ENCODE measurements at places on chromosomes 1 and 21.
A peak's percentile ranks its signal among the peaks of the same experiment; 100 is the strongest.

GRCh38 chr21:16633831-16634459, 878.9 kb upstream of the CXADR start:
- no peak for DNase-seq

- no peak for DNase-seq
These were observed 7.7 kb upstream of the LAMB3 start for GRCh38 chr1:209659909-209660308.

- DNase-seq, result no peak
These were observed 1009.9 kb downstream of the ADGRL2 start for GRCh38 chr1:82810601-82811000.

- no peak for DNase-seq
These were observed 7.9 kb upstream of the OR2B11 start for GRCh38 chr1:247465796-247466195.

DNA sequence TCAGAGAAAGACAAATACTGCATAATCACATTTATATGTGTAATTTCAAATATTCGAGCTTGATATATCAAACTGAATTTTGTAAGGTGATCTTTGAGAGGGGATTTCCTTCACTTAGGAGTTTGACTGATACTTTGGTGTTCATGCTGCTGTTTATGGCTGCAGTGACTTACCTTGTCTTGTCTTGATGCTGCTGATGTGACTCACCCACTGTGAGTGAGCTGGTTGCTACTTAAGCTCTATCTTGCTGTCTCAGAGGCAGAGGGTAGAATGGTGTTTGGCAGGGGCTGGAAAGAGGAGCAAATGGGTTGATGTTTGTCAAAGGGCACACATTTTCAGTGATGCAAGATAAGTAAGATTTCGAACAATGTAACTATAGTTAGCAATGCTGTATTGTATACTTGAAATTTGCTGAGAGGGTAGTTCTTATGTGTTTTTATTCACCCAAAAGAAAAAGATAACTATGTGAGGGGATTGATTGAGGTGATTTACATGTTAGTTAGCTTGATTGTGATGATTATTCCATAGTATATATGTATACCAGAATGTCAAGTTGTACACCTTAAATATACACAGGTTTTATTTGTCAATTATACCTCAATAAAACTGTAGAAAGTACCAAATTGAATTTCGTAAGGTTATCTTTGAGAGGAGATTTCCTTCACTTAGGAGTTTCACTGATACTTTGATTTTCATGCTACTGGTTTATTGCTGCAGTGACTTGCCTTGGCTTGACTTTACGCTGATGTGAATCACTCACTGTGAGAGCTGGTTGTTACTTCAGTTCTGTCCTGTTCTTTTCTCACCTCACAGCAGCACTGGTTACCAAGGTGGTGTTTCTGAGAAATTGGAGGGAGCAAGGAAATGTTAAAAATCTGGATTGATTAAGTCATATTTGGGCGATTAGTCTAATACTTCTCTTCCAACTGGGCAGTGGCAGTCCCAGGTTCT, 94.5 kb upstream of the SLC5A9 start:
- DNase-seq, result no peak

GRCh38 chr1:208837242-208837641, 593.1 kb upstream of the PLXNA2 start:
- DNase-seq, result no peak

DNA sequence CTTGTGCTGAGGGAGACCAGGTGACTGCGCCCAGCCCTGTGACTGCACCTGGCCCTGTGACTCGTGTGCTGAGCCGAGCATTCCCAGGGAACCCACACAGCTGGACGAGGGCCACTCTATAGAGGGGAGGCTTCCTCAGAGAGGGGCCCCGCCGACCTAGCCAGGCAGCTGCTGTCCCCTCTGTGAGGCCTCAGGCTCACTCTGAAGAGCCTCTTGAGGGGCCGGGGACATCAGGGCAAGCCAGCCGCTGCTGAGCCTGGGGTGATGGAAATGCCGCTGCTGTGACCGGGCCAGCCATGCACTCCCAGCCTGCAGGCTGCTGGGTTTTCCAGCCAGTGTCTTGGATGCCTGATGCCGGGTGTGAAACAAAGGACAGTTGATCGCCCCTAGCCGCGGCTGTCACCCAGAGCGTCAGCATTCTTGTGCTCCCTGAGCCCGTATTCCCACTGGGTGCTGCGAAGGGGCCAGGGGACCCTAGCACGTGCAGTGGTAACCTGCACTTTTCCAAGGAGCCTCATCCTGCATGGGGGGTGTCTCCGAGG, 17.5 kb downstream of the PFKL start:
- DNase-seq, result no peak

- DNase-seq, result peak; percentile 35
These were observed 6.9 kb downstream of the ACKR1 start for GRCh38 chr1:159211331-159212136.

- no peak for DNase-seq
These were observed 36.7 kb upstream of the WASF2 start for GRCh38 chr1:27526569-27527222.

DNA sequence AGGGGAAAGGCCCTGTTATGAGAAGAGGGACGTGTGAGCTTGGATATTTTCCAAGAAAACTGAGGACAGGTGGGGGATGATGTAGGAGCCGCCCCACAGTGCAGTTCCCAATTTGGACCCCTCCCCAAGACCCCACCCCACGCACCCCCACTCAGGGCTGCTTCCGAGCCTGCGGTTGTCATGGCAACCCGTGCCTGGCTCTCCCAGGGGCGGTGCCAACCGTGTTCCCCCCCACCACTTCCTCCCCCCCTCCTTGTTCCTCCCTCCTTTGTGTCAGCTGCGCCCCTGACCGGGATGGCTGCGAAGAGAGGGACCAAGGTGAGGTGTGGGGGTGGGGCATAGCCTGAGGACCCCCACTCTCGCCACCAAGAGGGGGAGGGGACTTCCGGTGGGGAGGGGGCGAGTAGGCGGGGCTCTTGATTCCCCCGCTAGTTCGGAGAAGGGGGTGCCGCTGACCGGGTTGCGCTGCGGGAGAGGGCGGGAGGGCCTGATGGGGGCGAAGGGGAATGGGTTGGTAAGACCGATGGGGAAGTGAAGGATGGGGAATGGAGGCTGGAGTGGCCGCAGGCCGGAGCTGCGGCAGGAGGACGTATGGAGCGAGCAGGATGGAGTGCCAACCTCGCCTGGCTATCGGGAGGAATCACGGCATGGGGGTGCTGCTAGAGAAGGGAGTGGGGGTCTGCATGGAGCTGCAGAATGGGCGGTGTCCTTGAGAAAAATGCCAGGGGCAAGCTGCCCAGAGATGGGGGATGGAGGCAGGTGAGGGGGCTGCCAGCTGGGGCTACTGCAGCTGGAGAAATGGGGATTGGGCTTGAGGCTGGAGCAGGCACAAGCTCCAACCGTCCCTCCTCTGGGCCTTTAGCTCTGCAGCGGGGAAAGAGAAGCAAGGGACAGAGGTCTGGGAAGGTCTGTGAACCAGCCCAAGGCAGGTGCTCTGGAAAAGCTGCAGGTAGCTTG, 953 bp downstream of the TRIM46 start:
- peak; percentile 14 for DNase-seq

DNA sequence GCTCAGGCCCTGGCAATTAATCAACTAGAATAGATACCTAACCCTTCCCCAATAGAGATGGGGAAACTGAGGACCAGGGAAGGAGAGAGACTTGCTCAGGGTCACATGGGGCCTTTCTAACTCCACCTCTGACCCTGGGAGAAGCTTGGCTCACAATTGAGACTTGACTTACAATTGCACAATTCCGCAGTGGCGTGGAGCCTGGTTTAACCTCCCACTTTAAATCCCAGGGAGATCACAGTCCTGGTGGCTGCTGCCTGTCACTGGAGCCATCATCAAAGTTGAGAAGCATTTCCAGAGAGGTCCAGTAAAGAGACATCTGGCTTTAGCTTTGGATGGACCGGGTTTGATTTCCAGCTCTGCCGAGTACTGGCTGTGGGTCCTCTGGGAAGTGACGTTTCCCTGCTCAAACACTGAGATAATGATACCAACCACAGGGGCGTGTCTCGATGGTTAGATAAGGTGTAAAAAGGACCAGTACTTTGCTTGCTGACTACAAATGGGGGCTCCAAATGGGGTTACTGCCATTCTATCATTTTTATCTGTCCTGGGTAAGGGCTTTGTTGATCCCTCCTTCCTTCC, 39.3 kb downstream of the TRIM62 start:
- no peak for DNase-seq

- no peak for DNase-seq
These were observed 189.1 kb upstream of the POU3F1 start for GRCh38 chr1:38235705-38236104.

DNA sequence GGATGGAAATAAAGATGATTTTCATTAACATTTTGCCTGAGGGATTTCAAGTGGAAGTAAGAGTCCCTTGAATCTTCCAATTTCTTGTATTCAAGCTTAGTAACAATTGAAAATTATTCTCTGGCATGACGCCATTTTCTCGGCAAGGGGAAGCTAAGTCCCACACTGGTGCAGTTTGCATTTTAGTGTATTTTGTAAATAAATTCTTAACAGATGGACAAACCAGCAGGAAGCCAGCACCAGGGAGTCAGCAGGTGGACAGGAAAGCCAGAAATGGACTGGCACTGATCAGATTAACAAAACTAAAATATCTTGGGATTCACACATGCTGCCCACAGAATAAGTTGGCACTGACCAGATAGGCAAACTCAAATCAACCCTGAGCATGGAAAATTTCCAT, 311.3 kb downstream of the LRRIQ3 start:
- no peak for DNase-seq

- DNase-seq, result no peak
These were observed 33.4 kb downstream of the CD247 start for GRCh38 chr1:167484726-167485502.

- DNase-seq, result no peak
These were observed 14.7 kb upstream of the OVAAL start for GRCh38 chr1:180544050-180544449.

DNA sequence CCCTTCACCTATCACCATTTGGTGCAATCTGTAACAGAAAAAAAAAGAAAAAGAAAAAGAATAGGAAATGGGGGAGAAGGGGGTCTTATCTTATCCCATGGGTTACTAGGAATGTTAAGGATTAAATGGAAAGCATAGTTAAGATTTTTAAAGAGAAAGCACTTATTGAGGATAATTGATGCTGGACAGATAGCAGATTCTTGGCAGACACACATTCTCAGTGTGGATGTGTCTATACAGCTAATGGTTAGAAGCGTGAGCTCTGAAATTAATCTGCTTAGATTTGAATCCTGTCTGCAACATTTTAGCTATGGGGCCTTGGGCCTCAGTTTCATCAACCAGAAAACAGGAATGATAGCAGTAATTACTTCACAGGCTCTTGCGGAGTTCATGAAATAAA, 67.1 kb downstream of the SSBP3 start:
- no peak for DNase-seq

GRCh38 chr21:14766241-14766640, 220.1 kb upstream of the SAMSN1 start:
- DNase-seq, result no peak

- no peak for DNase-seq
These were observed 4.0 kb downstream of the TEX50 start for GRCh38 chr1:173639102-173639501.

DNA sequence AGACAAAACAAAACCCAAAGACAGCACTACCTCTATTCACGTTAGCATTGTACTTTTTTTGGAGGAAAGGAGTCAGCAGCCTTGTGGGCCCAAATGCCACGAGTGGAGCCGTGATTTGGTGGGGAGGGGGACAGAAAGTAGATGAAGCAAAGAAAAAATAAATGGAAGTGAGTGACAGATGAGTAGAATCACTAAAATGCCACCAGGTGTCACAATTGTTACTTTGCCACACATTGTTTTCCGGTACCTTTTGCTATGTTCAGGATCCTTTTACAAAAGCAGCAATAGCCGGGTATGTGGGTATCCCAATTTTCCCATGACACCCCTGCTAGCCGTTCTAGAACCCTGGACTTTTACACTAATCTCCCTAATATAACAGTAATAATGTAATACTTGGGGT, 85.0 kb upstream of the AK4 start:
- DNase-seq, result no peak

- DNase-seq, result no peak
These were observed 111.6 kb upstream of the ERRFI1 start for GRCh38 chr1:8137481-8138244.

- no peak for DNase-seq
These were observed at the start of gene CFHR3 for GRCh38 chr1:196774603-196775002. CFHR3 (plus strand) TSS chr1:196774840; CDS start chr1:196774887, 47 bp downstream.

GRCh38 chr1:18204575-18204974, 97.0 kb downstream of the IGSF21 start:
- peak; percentile 49 for DNase-seq

- DNase-seq, result no peak
These were observed 11.4 kb upstream of the VANGL1 start for GRCh38 chr1:115630342-115630741.

DNA sequence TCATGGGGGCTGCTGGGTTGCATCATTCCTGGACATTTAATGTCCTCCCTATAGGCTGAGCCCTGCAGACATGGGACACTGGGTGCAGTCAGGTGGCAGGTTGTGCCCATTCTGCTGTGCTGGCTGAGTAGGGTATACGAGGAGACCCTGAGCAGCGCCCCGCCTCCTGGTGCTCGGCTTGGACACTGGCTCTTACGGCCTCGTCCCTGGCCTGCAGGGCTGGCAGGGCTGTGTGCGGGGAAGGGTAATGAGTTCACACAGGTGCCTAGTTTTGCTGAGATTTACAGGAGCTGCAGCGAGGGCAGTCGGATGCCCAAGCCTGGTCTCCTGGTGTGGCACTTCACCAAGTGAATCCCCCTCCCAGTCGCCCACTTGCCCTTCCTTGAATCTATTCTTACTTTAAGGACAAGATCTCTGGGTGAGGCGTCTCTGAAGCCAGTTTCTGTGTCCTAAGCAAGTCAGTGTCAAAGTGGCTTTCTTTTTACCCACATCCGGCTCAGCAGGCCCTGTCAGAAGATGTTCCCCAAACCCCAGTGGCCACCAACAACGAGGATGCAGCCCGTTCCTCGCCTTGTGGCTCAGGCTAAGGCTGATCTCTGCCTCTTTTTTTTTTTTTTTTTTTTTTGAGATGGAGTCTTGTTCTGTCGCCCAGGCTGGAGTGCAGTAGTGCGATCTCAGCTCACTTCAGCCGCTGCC, 73.2 kb downstream of the MAN1C1 start:
- DNase-seq, result no peak

- DNase-seq, result no peak
These were observed 6.1 kb upstream of the AIRE start for GRCh38 chr21:44279354-44280260.

- DNase-seq, result no peak
These were observed 10.6 kb downstream of the URB1 start for GRCh38 chr21:32382108-32382644.

- no peak for DNase-seq
These were observed 31.8 kb upstream of the DISC1 start for GRCh38 chr1:231594749-231595148.

DNA sequence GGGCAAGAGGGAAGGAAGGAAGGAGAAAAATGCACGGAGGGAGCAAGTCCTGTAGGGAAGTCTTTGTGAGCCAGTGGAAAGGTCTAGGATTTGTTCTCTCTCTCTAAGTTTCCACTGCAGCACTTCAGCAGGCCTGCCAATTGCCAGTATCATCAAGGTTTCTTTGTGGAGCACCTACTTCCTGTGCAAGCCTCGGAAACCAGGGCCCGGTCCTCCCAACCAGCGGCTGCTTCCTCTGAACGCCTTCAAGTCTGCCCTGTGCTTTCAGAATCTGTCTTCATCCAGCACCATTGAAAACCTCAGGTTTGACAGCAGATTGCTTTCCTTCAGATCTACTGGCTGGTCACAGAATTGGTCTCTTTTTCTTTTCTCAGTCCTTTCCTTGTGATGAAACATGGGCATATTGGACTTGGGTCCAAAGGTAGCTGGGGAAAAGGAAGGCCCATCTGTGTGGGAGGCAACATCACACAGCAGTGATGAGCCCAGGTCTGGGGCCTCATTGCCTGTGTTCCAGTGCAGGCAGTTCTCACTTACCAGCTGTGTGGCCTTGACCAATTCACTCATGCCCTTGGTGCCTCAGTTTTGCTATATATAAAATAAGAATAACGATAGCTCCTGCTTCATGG, 144.5 kb downstream of the SEC16B start:
- DNase-seq, result no peak

All from ELF-1 (cell line).